Muscle of back (tissue), 13 donors: ENCODE measurements at places on chromosomes 3 and 15.

- no peak for DNase-seq
Observed at GRCh38 chr15:36315649-36316048, 263.8 kb upstream of the CDIN1 start.

DNA sequence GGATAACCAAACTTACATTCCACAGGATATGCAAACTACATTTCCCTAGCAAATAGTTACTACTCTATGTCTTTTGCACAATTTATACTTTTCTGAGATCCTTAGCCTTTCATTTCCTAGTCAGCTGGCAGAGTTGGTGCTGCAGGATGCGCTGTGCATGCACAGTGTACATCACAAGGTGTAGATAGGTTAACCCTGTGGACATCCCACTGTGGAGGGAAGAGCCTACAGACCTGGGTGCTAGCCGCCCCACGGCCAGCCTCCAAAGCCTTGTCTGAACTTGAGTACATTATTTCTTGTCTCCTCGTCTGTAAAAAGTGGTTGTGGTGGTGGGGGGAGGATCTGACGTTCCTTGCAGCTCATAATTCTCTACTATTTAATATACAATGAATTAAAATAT, 3.5 kb downstream of the TNFSF10 start:
- DNase-seq = no peak

GRCh38 chr3:66196633-66197032, 24.2 kb upstream of the SLC25A26 start:
- no peak for DNase-seq

DNA sequence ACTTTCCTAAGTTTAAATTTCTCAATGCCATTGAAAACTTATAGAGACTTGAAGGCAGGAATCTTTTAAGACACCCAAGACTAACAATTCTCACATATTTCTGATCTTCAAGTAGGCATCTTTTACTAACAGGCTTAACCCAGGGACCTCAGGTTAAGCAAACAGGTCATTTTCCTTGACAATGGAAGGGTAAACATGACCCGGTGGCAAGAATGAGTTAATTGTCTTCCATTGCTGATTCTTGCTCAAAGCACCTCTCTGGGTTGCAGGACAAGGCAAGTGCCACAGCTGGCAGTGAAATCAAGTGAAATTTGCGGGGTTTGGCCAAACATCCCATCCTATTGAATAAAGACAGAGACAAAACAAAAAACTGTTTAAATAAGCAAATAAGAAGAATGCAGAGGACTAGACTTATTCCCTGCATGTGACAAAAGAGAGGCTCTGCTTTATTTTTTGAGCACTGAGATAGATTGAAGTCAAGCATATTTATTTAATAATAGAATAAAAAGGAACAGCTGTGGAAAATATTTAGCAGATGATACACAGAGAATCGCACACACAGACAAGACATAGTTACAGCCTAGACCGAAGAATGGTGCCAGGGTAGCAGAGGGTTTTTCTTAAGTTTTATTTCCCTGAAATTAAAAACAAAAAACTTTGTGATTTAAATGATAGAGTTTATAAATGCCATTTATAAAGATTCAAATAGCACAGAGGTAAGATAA, 56.0 kb upstream of the MITF start:
- DNase-seq = no peak

DNA sequence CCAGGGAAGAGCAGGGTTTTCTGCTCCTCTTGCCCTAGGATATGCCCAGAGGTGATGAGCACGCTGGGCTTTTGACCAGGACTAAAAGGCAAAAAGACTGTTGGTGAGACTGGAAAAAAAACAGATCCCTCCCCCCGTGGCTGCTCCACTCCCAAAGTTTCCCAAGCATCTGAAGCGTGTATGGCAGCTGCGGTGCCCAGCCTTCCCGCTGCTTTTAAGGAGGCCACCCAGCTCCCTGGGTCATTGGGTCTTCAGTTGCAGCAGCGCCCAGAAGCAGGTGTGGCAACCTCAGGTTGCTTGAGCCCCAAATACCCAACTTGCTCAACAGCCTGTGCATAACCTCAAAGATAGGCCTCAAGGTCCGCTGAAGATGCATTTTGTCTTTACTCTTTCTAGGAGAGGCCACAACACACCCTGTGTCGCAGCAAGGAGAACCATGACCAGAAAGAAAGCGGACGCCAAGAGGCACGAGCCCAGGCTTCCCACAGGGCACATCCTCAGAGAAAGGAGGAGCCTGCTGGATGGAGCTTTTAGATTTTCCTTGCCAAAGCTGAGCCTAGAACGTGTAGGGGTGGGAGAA, 2.0 kb downstream of the SRGAP3 start:
- DNase-seq = no peak

DNA sequence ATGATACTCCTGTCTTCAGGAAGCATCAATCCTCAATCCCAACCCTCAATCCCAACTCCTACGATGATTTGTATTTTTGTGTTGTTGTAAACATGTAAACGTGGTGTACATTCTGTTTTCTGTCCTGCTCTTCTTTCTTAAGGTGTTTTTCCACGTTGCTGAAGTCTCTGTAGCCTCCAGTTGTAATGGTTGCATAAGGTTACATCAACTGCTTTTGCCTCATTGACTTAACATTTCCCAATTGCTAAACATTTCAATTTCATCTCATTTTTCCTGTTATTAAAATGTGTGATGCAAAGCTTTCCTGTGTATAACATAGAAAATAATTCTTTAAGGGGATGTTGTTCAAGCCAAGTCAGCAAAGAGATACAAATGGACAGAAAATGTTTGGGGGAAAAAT, 33.4 kb downstream of the HRH1 start:
- DNase-seq = no peak

GRCh38 chr3:175267121-175267531, 408.0 kb downstream of the NAALADL2 start:
- no peak for DNase-seq
